ENCODE measurements at places on chromosomes 5 and 9. TPM values are rescaled to one million over a fixed set of nuclear protein-coding genes. Genes with fewer than 3 reads are reported as not detected.

Gene ANKHD1
- total RNA-seq, result 65.7 TPM

Gene STOM
- 139 TPM for total RNA-seq

Gene FOXB2
- not detected for total RNA-seq

Gene LCN15
- 0.70 TPM for total RNA-seq

Gene CBY3
- not detected for total RNA-seq

Gene RNF38
- 38.3 TPM for total RNA-seq

Gene HAVCR2
- total RNA-seq, result 10.8 TPM

Gene EIF4E1B
- not detected for total RNA-seq

- no peak for DNase-seq
Measured at GRCh38 chr5:91401175-91401574, 18.1 kb upstream of the ARRDC3 start.

GRCh38 chr5:7877851-7878250 lies 8.9 kb downstream of the MTRR start:
- DNase-seq, result peak; percentile 49

- DNase-seq, result no peak
Measured at GRCh38 chr5:100043475-100043874, 491.7 kb upstream of the FAM174A start.

- DNase-seq, result no peak
Measured at GRCh38 chr5:153981905-153982605, 56.7 kb downstream of the FAM114A2 start.

DNA sequence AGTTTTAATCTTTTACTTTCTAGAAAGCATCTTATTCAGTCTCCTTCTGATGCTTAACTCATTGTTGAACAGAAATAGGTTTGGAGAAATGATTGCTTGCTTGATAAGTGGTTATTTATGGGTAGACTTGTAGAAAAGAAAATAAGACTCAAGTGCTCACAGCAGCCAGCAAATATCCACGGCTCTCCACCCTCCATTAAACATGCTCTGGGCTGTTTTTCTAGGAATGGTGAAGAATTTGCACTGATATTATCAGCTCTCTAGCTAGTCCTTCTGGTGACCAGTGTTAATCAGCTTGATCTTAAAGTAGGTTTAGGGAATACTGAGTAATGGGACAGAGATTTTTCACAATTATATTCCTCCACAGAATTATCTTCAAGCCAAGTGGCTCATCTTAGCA lies 60.6 kb downstream of the SLC1A3 start:
- no peak for DNase-seq

- no peak for DNase-seq
Measured at GRCh38 chr9:109245310-109245897, 75.5 kb downstream of the EPB41L4B start.

DNA sequence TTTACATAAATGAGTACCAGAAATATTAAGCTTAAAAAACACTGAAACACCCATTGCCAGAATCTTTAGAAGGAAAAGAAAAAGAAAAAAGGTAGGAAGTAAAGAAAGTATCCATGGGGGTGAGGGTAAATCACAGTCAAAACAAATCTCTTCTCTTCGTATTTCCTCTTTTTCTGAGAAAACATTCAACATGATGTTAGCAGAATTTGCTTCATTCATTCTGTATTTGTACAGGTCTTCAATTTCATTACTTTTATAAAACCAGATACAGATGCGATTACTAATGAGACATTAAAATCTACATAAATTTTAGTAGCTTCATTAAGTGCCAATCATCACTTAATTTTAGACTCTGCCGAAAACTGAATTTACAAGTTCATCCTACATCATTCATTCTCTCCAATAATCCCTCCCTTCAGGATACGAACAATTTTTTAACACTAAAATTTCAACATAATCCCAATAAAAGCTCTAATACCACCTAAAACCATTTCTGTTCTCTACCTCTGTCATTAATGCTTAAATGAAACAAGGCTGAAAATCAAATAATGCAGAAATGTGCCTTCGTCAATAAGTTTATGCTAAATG lies 7.0 kb downstream of the NR3C1 start:
- DNase-seq, result no peak

GRCh38 chr9:130331573-130331972 lies 66.0 kb downstream of the HMCN2 start:
- peak; percentile 84 for DNase-seq

- DNase-seq, result no peak
Measured at GRCh38 chr9:107472581-107473340, 16.8 kb downstream of the KLF4 start.

GRCh38 chr5:111254613-111255012 lies 30.4 kb downstream of the CAMK4 start:
- DNase-seq, result no peak

DNA sequence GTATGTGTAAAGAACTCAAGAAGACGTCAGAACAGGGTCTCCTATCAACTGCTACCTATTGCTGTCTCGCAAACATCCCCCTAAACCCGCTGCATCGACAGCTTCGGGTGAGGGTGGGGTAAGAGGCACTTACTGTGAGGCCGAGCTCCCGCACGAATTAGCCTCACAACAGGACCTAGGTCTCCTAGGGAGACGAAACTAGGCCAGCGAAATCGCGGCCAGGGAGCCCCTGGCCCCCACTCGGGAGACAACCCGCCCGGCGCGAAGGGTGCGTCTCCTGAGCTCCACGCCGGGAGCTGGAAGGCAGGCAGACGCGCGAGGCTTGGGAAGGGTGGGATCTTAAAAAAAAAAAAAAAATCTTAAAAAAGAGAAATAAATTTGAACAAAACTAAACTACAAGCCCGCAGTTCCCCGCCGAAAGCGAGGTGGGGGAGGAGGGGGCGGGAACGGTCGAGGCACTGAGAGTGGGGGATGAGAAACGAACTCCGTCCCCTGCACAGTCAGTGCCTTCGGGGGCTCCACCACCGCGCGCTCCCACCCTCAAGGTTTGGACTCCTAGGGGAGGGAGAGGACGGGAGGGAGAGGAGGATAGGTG lies 33.0 kb upstream of the NFIB start:
- DNase-seq, result peak; percentile 48

GRCh38 chr5:107519900-107520354 lies 150.8 kb downstream of the EFNA5 start:
- no peak for DNase-seq

DNA sequence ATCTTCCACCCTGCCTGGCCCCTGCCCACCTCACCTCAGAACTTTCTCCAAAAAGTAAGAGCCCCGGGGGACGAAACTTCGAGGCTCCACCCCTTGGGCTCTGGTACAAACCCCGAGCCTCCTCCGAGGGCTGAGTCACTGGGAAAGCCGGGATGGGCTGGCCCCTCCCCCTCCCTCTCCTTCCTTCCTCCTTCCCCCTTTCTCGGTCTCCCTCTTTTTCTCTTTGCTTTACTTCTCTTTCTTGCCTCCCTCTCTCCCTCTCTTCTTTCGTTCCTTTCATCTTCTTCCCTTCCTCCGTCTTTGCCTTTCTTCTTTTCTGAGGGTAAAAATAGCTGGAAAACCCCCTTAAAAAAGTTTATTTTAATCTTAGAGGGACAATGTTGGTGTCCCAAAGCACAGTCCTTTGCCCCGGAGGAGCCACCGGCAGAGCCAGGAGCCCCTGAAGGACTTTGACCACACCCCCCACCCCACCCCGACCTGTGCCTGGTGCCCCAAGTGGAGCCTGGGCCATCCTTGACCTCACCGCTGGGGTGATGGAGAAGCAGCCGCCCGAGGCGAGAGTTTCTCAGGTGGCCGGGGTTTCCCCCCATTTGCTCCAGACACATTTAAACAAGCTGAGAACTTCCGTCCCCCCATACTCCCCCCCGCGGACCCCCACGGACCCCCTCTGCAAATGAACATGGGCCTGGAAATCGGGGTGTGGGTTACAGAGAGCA lies 5.7 kb upstream of the NOTCH1 start:
- DNase-seq, result peak; percentile 86

GRCh38 chr5:89351975-89352374 lies 469.0 kb upstream of the MEF2C start:
- DNase-seq, result no peak

DNA sequence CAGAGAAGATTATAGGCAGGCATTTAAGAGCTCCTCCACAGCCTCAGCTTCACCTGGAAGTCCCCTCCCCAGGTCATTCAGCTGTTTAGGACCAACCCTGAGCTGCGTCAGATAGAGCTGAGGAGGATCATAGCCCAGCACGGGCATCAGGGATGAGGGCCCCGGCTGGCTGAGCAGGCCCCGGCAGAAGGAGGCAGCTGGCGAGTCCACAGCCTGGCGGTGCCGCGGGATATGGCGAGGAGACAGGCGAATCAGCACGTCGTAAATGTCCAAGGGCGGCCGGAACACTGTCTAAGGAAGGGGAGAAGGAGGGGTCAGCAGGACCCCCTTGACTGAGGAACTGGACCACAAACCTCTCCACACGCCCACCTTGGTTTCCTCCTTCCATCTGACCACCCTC lies 10.6 kb downstream of the NOL6 start:
- no peak for DNase-seq

- no peak for DNase-seq
Measured at GRCh38 chr5:148033134-148033533, 30.6 kb upstream of the SPINK5 start.

DNA sequence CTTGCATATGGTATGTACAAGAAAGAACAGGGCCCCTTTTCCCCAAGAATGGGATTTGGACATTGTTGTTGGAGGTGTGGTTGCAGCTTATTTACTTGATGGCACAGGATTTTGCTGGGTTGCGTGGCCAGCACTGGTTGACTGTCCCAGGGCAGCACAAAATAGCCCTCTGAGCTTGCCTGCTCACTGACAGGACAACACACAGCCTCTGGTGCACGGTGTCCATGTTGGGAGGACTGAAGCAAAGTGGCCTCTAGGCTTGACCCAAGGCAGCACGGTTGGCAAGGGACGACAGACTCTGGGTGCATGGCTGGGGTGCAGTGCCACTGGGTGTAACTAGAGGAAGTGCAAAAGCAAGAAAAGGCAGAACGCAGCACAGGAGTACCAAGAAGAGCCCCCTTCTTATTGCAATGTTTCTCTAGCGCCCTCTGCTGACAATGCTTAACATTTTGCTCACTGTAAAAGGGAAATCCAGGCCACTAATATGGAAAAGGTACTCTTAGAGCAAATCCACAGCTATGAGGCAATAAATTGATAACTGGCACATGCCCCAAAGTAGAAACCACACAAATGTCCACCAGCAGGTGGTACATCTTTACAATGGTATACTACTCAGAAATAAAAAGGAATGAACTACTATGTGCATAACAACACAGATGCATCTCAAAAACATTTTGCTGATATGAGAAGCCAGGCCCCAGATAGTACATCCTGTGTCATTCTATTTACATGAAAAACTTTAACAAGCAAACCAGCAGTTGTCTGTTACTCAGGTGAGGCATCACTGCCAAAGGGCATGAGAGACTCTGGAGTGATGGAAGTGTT lies 47.4 kb upstream of the BARX1 start:
- DNase-seq, result no peak

GRCh38 chr9:16348531-16348930 lies 521.9 kb downstream of the BNC2 start:
- DNase-seq, result no peak

DNA sequence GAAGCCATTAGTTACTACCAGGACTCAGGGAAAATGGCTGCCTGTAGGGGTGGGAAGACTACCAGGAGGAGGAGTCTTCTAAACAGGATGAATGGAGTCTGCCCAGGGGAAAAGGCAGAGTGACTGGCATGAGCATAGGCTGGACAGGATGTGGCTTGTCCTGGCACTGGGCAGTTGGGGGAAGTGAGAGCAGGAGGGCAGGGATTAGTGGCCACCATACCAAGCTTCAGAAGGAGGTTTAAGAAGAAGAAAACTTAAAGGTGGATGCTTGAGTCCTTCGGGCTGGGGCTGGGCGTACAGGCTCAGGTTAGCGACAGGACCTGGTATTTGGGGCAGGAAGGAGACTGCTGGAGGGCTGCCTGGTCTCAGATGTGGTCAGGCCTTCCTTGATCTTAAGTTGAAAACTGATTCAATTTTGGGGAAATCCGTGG lies 5.0 kb upstream of the NSD1 start:
- no peak for DNase-seq

DNA sequence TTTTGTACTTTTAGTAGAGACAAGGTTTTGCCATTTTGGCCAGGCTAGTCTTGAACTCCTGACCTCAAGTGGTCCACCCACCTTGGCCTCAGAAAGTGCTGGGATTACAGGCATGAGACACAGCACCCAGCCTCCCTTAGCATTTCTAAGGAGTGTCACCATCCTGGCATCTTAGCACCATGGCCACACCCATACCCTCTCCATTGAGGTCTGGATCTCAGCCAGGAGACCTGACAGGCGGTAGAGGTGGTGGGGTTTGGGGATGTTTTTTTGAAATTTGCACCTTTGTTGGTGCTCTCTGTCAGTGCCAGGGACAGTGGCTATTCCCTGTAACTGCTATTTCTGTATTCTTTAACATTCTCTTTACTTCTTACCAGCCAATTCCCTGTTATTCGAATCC lies 72.5 kb downstream of the TRIM36 start:
- DNase-seq, result no peak

DNA sequence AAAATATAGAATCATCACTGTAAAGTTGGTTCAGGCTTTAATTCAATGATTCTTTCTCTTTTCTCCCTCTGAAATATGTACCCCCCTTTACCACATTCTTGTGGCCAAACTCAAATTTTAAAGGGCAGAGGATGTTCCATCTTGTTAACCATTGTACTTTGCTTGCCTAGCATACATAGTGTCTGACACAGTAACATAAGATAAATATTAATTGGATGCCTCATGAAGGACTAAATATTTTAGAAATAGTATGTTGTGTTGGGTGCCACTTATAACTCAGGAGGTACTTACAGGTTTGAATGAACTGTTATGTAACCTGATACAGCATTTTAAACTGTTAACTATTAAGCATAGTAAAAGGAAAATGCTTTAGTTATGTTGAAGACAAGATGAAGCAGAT lies 71.5 kb downstream of the NIPBL start:
- DNase-seq, result no peak

DNA sequence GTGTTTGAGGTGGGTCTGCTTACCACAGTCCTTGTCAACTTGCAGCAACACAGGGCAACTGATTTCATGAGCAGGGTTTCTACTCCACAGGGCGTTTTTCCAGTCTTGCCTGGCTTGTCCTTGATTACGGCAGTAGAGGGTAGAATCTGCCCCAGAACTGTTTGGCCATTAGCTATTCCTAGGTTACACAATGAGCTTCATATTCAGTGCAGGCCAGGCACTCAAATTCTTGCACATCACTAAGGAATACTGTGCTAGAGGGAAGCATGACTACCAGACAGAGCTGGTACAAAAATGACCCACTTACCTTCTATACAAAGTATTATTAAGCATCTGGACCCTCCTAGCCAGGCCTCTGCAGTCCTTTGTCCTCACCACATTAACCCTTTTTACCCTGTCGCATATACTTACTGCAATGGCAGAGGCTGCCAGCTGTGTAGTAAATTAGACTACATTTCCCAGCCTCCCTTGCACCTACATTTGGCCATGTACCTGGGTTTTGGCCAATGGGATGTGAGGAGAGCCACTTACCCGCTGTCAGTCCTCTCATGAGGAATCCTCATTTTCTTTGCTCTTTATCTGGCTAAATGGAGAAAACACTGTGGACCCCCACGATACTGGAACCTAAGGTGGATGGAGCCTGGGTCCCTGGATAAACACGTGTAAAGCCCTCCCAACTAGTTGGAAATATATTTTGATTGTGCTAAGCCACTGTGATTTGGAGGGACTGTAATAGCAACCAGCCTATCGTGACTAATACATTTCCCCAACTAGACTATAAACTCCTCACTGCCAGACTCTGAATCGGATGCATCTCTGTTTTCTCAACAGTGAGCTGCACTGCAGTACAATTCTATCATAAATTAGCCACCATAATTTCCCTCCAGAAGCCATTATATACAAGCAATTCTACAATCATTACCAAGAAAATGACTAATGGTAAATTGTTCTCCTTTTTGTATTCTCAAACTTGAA lies 218.7 kb downstream of the GLIS3 start:
- no peak for DNase-seq
